ENCODE measurements at places on chromosomes 5 and 9.

DNA sequence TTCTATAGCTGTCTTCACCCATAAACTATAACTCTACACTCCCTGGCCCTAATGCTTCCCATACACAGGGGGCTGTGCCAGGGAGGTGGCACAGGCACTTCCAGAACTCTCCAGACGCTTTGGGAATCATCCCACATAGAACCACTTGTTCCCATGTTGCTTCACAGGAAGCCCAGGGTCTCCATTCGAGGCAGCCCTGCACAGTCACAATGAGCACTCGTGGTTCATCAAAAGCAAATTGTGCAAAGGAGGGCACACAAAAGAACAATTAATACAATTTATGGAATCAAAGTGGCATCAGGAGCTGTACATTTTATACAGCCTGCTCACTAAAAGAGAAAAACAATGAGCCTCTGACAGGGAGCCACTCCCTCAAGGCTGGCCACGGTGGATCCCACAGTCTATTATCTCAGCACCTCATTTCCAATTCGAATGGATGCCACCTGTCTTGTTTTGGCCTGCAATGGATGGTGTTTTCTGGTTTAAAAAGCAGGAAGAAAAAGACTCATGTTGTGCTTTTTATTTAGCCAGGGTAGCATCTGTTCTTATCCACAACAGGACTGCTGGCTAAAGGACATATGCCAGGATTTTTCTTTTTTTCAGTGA lies 354.8 kb downstream of the ENC1 start:
- DNase-seq = no peak

GRCh38 chr9:5714501-5715401 lies 85.8 kb downstream of the RIC1 start:
- DNase-seq = peak; percentile 19

- DNase-seq = peak; percentile 91
These were observed at the start of gene NFIL3 for GRCh38 chr9:91423785-91424402. NFIL3 (minus strand) TSS chr9:91423832; CDS start chr9:91410734, 13,098 bp downstream.

DNA sequence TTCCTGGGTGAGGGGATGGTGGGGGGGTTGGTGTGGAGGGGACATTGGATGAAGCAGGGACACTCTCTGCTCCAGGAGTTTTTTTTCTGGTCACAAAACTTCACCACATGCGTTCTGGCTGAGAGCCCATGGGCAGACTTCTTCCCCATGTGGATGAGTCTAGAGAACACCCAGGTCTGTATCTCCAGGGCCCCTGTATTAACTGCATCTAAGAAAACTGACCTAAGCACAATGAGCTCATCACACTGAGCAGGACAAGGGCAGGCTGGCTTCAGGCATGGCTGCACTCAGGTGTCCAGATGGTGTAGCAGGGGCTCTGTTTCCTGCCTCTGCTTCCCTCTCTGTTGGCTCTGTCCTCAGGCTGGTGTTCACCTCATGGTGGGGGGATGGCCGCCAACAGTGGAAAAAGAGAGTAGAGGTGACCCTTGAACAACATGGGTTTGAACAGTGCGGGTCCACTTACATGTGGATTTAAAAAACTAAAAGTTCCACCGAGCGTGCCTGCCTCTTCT lies 85.3 kb upstream of the STC2 start:
- DNase-seq = no peak

- peak; percentile 73 for DNase-seq
These were observed 31.7 kb upstream of the BASP1 start for GRCh38 chr5:17185773-17186172.

All from Daoy (cell line).